Stimulated activated CD4-positive, alpha-beta T cell treated with anti-CD3 and anti-CD28 coated beads, Interleukin-2, amount 100 ng/mL, for 48 hours (primary cell): ENCODE measurements at places on chromosomes 11 and 22.

- DNase-seq, result no peak
Observed at GRCh38 chr11:54979375-54979774, 272.7 kb downstream of the OR4A5 start.

GRCh38 chr22:19981961-19982920, 34.4 kb downstream of the ARVCF start:
- no peak for DNase-seq

- no peak for DNase-seq
Observed at GRCh38 chr22:42893371-42894150, 36.5 kb upstream of the ARFGAP3 start.

DNA sequence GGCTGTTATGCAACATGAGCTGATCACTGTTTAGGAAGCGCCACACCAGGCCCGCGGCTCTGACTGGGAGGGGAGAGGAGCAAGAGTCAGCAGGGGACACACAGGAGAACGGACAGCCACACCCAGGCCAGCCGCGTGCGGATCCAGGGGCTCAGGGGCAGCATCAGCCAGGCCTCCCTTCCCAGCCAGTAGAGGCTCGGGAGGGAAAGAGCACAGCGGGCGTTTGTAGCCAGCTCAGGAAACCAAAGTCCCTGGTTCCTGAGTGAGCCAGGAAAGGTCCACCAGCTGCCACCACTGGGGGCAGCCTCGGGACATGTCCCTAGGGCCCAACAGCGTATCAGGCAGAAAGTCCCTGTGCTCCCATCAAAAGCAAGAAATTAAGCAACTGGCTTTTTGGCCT, 71.8 kb upstream of the PITPNB start:
- DNase-seq, result no peak

DNA sequence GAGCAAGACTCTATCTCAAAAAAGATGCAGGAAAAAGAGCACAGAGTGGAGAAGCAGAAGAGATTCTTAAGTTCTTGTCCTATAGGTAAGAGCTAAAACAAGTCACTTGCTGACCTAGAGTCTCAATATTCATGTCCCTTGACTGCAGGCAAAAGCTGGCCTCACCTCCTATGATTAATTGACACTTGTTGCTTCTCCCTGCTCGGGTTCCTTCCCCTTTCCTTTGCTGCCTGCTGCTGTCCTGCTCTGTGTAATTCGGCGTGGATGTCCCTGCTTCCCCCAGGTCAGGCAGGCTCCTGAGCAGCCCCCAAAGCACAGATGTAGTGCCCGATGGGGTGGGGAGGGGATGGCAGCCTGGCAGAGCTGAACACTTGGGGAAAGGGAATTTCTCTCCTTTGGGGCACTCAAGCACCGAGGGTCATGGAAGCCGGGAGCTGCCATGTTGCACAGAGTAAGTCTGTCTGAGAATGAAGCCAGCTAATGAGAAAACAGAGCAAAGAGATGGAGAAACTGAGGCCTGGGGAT, 60.8 kb upstream of the NUP50 start:
- DNase-seq, result no peak

- no peak for DNase-seq
Observed at GRCh38 chr11:12664385-12664784, 9.8 kb upstream of the TEAD1 start.

DNA sequence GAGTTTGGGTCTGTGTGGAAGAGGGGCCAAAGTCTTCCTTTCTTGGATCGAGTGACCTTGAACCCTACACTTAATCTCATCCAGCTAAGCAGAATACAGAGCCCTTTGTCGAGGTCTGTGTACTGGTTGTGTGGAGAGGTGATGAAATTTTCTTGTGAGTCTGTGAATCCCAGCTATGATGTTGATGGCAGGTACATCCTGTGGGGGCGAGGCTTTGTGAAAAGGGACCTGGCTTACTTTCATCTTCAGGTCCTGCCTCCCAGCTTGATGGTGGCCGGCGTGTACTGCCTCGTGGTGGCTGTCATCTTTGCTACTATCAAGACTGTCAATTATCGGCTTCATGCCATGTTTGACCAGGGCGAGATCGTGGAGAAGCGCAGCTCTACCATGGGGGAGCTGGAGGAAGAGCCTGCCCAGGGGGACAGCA, 1.0 kb downstream of the PCNX3 start:
- no peak for DNase-seq

DNA sequence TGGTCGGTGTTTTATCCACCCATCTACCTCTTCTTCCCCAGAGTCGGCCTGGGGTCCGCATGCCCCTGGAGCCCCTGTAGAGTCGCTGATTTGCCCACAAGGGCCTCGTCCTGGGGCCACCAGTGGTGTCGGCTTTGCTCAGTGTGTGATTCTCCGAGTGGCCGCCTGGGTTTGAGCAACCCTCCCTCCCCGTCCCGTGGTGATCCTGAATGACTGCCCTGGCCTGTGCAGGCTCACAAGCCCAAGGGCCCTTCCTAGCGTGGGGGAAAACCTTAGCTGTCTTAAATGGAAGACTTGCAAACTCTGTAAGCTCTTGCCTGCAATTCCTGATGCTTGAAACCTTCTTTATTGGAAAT, 128.3 kb downstream of the OSBP2 start:
- DNase-seq, result no peak

GRCh38 chr22:17695986-17696385, 57.4 kb downstream of the BCL2L13 start:
- DNase-seq, result no peak

- DNase-seq, result no peak
Observed at GRCh38 chr22:47303161-47303890, 540.9 kb downstream of the TBC1D22A start.
